ENCODE measurements at places on chromosomes 16 and 17. TPM values are rescaled to one million over a fixed set of nuclear protein-coding genes. Genes with fewer than 3 reads are reported as not detected.

DNA sequence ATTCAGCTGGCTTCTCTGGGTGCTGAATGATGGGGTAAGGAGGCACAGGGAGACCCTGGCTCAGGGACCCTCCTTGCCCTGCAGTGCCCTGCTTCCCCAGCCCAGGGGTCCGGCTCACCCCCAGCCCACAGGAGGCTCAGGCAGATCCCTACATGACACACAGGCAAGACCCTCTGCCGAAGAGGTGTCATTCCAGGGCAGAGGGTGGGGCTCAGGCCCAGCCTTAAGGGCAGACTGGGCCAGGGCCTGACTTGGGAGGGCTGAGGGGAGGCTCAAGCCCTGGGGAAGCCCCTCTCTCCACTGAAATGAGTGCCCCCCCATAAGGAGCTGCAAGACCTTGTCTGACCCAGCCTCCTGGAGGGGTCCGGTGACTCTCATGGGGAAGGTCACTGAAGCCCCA lies 30.3 kb upstream of the KSR1 start:
- DNase-seq: no peak

GRCh38 chr16:66399930-66400329 lies 27.2 kb upstream of the BEAN1 start:
- DNase-seq: no peak

DNA sequence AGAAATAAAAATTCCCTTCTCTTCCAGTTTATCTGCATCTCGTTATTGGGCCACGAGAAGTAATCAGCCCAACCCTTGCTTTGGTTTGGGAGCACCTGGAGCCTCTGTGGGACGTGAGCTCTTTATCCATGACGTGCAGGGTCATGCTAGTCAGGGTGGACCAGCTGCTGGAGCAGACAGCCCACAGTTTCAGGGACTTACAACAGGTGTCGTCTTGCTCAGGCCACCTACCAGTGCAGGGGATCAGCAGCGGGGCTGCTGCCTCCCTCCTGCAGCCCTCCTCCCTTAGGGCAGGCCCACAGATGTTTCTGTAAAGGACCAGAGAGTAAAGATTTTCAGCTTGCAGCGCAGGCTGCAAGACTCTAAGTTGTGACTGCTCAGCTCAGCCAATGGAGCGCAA lies 16.9 kb downstream of the ADAD2 start:
- no peak for DNase-seq

The CDH8 gene
- 88.2 TPM for total RNA-seq

- DNase-seq: no peak
Observed at GRCh38 chr17:66493283-66494019, 191.0 kb downstream of the PRKCA start.

GRCh38 chr17:66855204-66855603 lies 20.3 kb downstream of the CACNG5 start:
- no peak for DNase-seq

Data from cerebellum (tissue), 4 donors.